Myocyte (in vitro differentiated cells): ENCODE measurements at places on chromosomes 13 and 19. TPM values are rescaled to one million over a fixed set of nuclear protein-coding genes. Genes with fewer than 3 reads are reported as not detected.
A peak's percentile ranks its signal among the peaks of the same experiment; 100 is the strongest.

Gene ICAM5
- total RNA-seq: 7.2 and 8.3 TPM in 2 replicates

Gene NUFIP1
- 4.5 and 5.6 TPM in 2 replicates for total RNA-seq

Gene NFIX
- 17.7 and 23.3 TPM in 2 replicates for total RNA-seq

- DNase-seq: no peak
Measured at GRCh38 chr19:21709464-21709863, 57.9 kb downstream of the ZNF100 start.

DNA sequence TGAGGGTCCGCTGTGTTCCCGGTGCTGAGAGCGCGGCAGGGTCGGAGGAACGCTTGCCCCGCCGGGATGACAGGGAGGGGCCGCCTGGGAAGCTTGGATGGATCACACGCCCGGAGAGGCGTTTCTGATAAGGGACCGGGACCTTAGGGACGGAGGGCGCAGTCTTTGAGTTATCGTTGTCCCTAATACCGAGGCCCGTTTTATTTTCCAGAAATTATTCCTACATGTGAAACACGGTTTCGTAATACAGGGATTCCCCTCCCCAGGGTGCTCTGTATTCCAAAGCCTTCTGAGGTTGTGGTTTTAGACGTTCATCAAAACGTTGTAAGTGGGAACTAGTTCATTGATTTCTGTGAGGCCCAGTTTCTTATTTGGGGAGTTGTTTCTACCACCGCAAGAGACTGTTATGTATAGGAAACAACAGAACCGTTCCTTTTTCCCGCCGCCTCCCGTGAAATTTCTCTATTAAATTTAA lies 752 bp downstream of the PDCD5 start:
- peak; percentile 23 for DNase-seq

DNA sequence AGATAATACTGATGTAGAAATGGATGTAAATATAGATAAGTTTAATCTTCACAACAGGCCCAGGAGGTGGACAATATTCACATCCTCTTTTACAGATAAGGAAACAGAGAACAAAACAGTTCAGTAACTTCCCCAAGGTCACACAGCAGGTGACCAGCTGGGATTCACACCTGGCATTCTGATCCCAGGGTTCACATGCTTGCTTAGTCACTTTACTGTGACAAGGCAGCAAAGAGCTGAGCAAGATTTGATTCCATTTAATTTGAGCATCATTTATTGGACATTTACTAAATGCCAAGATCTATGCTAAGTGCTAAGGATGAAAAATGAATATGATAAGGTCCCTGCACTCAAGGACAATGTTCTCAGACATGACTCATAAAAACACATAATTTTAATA lies 94.1 kb upstream of the STARD13 start:
- DNase-seq: no peak

- peak; percentile 75 for DNase-seq
Measured at GRCh38 chr19:18660051-18660910, 23.2 kb upstream of the CRTC1 start.

- DNase-seq: no peak
Measured at GRCh38 chr19:46101293-46101692, 23.2 kb downstream of the IGFL3 start.

DNA sequence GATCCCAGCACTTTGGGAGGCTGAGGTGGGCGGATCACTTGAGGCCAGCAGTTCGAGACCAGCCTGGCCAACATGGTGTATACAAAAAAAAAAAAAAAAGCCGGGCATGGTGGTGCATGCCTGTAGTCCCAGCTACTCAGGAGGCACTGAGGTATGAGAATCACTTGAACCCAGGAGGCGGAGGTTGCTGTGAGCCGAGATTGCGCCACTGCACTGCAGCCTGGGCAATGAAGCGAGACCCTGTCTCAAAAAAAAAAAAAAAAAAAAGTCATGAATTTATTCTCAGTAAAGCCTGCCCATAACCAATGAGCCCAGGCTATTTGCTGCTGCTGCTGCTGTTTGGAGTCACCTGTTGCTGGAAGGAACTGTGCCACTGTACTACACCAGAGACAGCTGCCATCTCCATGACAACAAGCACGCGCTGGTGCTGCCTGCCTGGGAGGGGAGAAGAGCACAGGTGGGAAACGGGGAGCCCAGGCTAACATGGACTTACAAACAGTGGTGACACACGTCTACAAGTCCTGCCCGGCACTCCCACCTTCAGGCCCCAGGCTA lies 11.3 kb downstream of the ZFR2 start:
- DNase-seq: peak; percentile 65

DNA sequence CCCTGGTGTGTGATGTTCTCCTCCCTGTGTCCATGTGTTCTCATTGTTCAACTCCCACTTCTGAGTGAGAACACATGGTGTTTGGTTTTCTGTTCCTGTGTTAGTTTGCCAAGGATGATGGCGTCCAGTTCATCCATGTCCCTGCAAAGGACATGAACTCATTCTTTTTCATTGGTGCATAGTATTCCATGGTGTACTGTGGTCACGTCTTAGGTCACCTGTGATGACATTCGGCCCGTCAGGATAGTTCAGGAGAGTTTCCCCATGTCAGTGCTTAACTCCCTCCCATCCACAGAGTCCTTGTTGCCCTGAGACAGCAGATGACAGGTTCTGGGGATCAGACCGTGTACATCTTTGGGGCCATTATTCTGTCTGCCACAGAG lies 8.6 kb downstream of the ZNF444 start:
- DNase-seq: no peak
